ENCODE measurements at places on chromosomes 16 and 17. TPM values are rescaled to one million over a fixed set of nuclear protein-coding genes. Genes with fewer than 3 reads are reported as not detected.

SDR42E1 gene
- polyA plus RNA-seq: 2.5 TPM

KRT39 gene
- not detected for polyA plus RNA-seq

KRTAP4-4 gene
- not detected for polyA plus RNA-seq

ZSCAN10 gene
- polyA plus RNA-seq: not detected

- no peaks in the 10 kb centered on the region for H3K4me1 ChIP-seq
- no peak overlapping the region for H3K4me3 ChIP-seq
- no peak for DNase-seq
- H3K36me3 ChIP-seq: no peaks in the 10 kb centered on the region
- no peaks in the 10 kb centered on the region for H3K27me3 ChIP-seq
Measured at GRCh38 chr16:10240854-10241613, 58.8 kb upstream of the GRIN2A start.

GRCh38 chr17:13541032-13541480, 60.7 kb downstream of the HS3ST3A1 start:
- no peaks in the 10 kb centered on the region for H3K27me3 ChIP-seq
- DNase-seq: no peak
- H3K4me3 ChIP-seq: no peak overlapping the region
- H3K27ac ChIP-seq: no peak overlapping the region

DNA sequence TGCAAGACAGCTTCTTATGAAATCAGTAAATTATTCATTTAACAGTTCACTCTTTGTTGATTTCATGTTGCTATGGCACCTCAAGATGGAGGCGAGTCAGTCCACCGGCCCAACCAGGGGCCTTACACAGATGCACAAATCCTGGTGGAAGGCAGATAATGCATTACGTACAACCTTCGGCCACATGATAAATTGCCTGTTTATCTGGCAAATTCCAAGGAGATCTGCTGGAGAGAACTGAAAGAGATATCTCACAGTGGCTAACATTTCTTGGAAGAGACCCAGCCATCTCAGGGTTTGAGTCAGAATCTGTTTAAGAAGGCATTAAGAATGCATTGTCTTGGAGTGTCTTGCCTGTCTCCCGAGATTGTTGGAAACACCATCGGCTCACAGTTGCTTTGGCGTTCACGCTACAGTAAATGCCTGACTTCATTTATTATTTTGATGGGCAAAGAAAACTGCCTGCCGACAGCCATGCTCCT, 225.6 kb downstream of the MSI2 start:
- H3K4me1 ChIP-seq: peaks cover 9% of the 10 kb centered on the region
- H3K27me3 ChIP-seq: no peaks in the 10 kb centered on the region
- H3K27ac ChIP-seq: no peak overlapping the region
- H3K4me3 ChIP-seq: no peak overlapping the region

DNA sequence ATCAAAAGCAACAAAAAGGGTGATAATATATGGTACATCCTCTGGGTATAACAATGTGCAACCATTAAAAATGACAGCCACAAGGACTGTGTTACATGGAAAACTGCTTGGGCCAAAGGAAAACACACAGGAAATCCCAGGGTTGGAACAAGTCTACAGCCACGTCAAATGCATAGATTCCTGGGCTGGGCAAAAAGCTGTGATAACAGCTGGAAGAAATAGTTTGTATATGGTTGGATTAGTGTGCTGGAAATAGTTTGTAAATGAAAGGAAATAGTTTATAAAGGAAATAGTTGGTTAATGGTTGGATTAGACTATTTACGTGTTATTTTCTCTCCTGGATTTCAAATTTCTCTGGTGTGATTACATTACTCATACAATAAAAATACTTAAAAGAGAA, 2.6 kb downstream of the HSD17B2 start:
- no peaks in the 10 kb centered on the region for H3K36me3 ChIP-seq
- H3K4me1 ChIP-seq: no peaks in the 10 kb centered on the region
- DNase-seq: no peak
- no peak overlapping the region for H3K4me3 ChIP-seq
- H3K27ac ChIP-seq: no peak overlapping the region

DNA sequence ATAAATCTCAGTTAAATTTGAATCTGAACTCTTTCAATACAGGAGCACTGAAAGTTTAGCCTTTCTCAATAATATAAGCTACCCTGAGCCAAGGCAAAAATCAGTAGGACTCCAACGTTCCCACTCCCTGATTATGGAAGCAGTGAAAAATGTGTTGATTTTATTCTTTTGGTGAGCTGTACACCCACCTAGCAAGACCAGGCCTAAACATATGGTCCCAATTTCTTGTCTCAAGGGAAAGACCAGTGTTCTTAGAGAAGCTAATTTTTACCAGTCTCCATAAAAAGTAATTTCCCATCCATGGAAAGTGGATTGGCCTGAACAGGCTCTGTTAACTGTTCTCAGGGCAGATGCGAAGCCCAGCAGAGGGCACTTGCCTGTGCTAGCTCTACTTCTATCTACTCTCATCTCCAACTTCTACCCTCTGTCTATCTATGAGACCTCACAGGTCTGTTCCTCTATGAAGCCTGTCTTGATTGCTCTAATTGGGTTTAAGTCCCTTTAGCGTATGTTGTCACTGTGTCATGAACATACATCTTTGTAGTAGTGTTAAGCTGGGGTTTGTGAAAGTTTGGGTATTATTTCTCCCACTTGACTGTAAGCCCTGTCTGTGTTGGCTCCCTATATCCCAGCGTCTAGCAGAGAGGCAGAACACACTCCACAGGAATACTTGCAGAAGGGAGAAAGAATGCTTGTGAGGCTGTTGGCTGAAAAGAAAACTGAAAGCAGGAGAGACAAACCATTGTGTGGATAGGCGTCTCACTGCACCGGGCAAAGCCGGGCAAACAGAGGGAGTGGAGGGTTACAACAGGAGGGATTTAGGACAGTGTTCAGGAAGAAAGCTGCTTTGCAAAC, 167.1 kb upstream of the MAF start:
- H3K4me1 ChIP-seq: peaks cover 42% of the 10 kb centered on the region
- H3K27me3 ChIP-seq: no peaks in the 10 kb centered on the region
- H3K27ac ChIP-seq: peak overlapping the region; percentile 88
- no peak overlapping the region for H3K4me3 ChIP-seq

GRCh38 chr16:51553910-51554309, 402.8 kb upstream of the SALL1 start:
- DNase-seq: no peak
- H3K4me3 ChIP-seq: no peak overlapping the region
- H3K4me1 ChIP-seq: no peaks in the 10 kb centered on the region
- H3K27ac ChIP-seq: no peak overlapping the region
- no peaks in the 10 kb centered on the region for H3K36me3 ChIP-seq
- H3K27me3 ChIP-seq: no peaks in the 10 kb centered on the region

- H3K4me1 ChIP-seq: no peaks in the 10 kb centered on the region
- DNase-seq: peak; percentile 41
- no peaks in the 10 kb centered on the region for H3K27me3 ChIP-seq
- no peaks in the 10 kb centered on the region for H3K36me3 ChIP-seq
- H3K27ac ChIP-seq: no peak overlapping the region
Measured at GRCh38 chr16:23905027-23905426, 69.2 kb downstream of the PRKCB start.

- DNase-seq: peak; percentile 66
- no peaks in the 10 kb centered on the region for H3K4me1 ChIP-seq
- H3K4me3 ChIP-seq: no peak overlapping the region
- no peaks in the 10 kb centered on the region for H3K36me3 ChIP-seq
- H3K27me3 ChIP-seq: no peaks in the 10 kb centered on the region
Measured at GRCh38 chr17:34673995-34674890, 94.9 kb downstream of the TMEM132E start.

DNA sequence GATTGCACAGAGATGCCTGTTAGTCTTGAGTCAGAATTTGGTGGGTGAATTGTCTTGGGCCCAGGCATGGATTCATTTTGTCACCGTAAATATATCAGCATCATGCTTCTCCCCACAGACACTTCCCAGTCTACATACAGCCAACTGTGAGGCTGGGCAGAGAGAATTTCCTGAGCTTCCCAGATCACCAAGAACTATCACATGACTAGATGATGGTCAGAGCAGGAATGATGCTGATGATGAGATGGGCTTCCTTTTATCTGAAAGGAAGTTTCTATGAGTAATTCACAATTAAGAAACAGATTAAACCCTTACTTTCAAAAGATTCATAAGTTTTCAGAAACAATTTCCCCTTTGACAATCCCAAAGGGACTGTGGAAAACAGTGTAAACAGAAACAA, 323 bp upstream of the KRTAP9-9 start:
- no peak for DNase-seq
- H3K36me3 ChIP-seq: no peaks in the 10 kb centered on the region
- H3K27me3 ChIP-seq: no peaks in the 10 kb centered on the region
- H3K4me3 ChIP-seq: no peak overlapping the region
- no peaks in the 10 kb centered on the region for H3K4me1 ChIP-seq
- H3K27ac ChIP-seq: no peak overlapping the region

DNA sequence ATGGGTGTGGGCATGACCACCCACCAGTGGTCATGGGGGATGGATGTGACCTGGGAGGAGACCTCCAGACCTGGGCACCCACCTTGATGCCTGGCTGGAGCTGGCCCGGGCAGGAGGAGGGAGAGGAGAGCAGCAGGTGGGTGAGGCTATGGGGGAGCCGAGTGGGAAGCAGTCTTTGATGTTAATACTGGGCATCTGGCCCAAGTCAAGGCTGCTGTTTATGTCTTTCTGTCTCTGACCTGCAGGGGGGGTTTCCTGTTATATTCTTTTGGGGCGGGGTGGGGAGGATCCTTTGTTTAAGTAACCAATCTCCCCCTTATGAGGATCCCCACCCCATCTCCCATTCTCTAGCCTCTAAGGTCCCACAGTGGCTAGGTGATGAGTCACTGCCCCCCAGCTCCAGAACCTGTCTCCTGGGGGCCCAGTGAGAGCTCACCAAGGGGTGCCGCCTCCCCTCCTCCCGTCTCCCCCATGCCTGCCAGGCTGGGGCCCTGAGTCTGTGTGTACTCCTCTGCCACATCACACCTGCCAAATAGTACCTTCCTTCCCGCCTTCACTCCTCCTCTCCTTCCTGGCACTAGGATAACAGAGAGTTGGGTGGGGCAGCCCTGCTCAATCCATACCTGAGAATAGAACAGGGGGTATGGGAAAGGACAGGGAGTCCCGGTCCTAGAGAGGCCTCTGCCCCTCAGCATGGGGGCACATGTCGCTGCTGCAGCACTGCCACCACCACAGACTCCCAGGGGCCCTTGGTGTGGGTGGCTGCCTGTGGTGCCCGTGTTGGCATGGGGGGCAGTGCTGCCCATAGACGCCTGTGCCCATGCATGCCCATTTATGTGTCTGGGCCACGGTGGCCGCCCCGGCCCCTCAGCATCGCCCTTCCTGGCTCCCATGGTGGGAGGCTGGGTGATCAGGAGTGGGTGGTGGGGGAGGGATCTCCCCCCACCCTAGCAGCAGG, 7.3 kb downstream of the THRA start:
- peaks cover 77% of the 10 kb centered on the region for H3K4me1 ChIP-seq
- no peaks in the 10 kb centered on the region for H3K36me3 ChIP-seq
- H3K27ac ChIP-seq: peak overlapping the region; percentile 97
- H3K27me3 ChIP-seq: no peaks in the 10 kb centered on the region
- DNase-seq: peak; percentile 66

DNA sequence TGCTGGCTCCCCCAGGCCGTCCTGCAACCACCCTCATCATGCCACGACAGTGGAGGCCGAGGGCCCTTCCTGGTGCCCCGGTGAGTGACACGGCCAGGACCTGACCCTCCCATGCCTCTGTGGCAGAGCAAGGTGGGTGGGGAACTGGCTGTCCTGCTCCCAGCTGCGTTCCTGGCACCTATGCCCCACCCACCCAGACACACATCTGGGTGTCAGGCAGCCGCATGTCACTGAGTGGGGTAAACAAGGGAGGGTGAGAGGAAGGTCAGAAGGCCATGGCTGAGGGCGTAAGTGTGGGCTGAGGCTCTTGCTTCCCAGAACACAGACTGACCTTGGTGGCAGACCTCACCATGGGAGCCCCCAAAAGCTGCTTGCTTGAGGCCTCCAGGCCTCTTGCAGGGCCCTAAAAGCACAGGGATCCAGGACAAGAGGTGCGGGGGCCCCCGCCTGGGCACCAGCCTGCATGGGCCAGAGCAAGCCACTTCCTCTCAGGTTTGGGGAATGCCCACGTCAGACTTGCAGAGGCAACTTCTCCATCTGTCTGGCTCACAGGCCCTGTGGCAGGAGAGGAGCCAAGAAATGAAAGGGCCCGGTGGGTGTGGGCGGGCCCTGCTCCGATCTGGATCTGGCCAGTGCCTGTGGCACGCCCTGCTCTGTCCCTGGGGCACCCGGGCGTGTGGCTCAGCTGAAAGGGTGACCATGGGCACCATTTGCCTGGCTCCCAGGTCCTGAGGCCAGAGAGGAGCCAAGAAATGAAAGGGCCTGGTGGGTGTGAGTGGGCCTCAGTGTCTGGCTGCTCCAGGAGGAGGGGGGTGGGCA, 3.9 kb upstream of the CCDC57 start:
- no peaks in the 10 kb centered on the region for H3K27me3 ChIP-seq
- peak overlapping the region; percentile 94 for H3K27ac ChIP-seq
- peak; percentile 96 for DNase-seq

DNA sequence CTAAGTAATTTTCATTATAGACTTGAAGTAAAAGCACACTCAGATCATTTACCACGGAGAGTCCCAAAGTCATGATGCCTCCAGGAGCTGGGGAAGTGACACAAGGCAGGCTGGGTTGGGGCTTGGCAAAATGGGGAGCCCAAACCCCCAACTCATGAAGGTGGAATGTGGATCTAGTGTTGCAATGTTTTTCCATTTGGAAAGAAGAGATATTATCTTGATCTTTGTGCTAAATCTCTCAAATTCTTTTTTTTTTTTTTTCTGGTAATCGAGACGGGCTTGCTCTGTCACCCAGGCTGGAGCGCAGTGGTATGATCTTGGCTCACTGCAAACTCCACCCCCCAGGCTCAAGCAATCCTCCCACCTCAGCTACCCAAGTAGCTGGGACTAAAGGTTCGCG, 7.5 kb upstream of the KCNG4 start:
- H3K4me1 ChIP-seq: no peaks in the 10 kb centered on the region
- no peak overlapping the region for H3K4me3 ChIP-seq
- no peak for DNase-seq
- H3K27ac ChIP-seq: no peak overlapping the region
- H3K36me3 ChIP-seq: no peaks in the 10 kb centered on the region

GRCh38 chr16:78425891-78426510, 326.5 kb downstream of the WWOX start:
- H3K27me3 ChIP-seq: no peaks in the 10 kb centered on the region
- DNase-seq: no peak
- H3K27ac ChIP-seq: no peak overlapping the region
